ENCODE measurements at places on chromosomes 5 and 9.

DNA sequence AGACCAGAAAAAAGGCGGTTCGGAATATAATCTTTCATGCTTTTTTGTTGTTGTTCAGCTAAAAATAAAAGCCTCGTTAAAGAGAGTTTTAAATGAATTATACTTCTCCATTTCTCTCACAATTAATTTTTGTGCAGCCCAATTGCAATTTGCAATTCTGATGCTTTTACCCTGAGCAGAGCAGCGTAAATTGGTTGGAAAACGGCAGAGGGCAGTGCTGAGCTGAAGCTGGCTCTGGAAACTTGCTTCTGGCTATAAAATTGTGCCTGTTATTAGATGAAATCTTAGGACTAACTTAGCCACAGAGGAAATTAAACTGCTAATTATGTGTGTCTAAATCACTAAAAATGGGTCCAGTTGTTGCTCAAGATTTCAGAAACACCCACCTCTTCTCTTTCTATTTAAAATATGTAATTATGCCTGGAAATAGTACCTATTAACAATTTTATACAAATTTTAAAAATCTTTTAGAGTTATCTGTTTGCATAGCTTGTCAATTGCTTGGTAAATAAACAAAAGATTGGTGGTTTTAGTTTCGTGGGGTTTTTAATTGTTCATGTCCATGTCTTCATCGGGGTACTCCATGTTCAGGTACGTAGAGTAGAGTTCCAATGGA lies 441.8 kb upstream of the TLE4 start:
- DNase-seq, result peak; percentile 9

- DNase-seq, result no peak
These were observed 79.6 kb downstream of the MACROH2A1 start for GRCh38 chr5:135319458-135319857.

DNA sequence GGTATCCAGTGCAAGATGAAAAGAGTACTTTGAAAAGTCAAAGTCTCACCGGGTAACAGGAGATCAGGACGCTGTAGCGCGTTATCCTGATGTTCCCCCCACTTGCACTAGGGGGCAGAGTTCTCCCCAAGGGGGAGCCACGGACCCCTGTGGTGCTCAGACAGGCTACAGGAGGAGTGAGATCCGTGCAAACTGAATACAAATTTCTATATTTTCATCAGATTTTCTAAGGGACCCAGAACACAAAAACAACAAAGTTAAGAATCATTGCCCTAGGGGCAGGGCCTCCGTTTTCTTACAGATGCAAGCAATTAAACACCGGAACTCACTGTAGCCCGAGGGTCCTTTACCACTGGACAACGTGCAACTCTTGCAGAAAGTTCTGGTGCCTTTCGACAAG lies 2.0 kb downstream of the MYO10 start:
- no peak for DNase-seq

- DNase-seq, result no peak
These were observed 94.1 kb downstream of the SNCAIP start for GRCh38 chr5:122406181-122406580.

- no peak for DNase-seq
These were observed 9.9 kb downstream of the KCNT1 start for GRCh38 chr9:135711881-135712280.

- DNase-seq, result no peak
These were observed 478.5 kb upstream of the SMARCA2 start for GRCh38 chr9:1536522-1537170.

DNA sequence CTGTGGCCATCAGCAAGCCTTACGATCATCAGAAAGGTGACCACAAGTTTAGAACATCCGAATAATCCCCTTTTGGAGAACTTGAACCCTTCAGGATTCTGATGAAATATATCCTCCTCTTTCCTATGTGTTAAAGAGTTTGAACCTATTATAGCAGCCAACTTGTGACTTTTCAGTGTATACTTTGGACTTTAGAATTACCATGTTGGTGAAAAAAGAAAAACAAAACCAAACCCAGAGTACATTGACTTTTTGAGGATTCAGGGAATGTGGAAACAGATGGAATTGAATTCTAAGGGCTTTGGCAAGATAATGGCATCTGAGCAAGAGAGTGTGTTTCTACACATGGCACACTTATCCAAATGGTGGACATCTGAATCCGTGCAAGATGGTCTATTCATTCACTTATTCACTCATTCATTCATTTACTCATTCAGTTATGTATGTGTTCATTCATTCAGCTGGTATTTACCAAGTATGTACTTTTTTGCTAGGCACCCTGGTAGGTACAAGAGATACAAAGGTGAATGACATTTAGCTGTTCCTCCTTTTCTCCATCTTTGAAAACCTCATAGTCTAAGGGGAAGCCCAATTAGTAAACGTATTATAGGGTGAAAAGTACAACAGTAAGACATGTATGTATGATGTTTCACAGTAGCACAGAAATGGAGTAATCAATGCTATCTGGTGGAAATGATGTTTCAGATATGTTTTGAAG lies 91.8 kb downstream of the PRDM6 start:
- no peak for DNase-seq

DNA sequence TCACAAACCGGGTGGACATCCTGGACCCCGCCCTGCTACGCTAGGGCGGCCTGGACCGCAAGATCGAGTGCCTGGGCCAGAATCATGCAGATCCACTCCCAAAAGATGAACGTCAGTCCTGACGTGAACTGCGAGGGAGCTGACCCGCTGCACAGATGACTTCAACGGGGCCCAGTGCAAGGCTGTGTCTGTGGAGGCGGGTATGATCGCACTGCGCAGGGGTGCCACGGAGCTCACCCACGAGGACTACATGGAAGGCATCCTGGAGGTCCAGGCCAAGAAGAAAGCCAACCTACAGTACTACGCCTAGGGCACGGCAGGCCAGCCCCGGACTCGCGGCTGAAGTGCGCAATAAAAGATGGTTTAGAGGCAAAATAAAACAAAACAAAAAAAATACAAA lies 5.2 kb downstream of the SAXO1 start:
- DNase-seq, result no peak

DNA sequence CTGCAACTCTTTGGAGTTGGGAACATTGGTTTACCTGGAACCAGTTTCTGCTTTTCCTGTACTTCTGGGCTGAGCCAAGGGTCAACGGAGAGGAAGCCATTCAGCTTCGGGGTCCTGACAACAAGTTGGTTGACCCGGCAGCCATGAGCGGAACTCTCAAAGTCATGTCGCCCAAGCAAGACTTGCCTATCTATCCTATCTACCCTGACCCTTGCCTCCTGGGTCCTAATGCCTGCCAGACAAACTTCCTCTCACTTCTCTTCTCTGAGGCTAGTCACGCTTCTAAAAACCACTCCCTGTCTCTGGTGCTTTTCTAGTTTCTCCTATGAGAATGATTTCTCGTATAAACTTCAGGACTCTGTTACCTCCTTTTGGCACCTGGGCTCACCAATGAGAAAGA lies 44.7 kb upstream of the CRHBP start:
- DNase-seq, result no peak

DNA sequence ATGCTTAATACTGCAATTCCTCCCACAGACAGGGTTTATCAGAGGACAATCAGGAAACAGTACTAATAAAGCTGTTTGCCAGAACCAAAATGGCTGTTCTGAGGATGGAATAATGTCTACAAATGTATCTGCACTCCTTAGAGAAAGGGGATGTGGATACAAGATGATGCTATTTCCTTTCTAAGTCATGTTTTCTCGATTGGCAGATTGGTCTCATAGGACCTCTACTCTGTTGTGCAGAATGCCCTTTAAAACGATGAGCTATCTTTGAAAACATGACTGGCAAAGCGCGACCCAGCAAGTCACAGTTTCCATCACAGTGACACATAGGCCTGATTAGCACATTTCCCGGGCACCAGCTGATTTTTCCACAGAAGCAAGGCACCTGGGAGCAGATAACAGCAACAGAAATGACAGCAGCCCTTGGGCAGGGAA lies 54.0 kb downstream of the AOPEP start:
- DNase-seq, result no peak

GRCh38 chr5:95878417-95879323 lies 56.1 kb upstream of the GLRX start:
- no peak for DNase-seq

DNA sequence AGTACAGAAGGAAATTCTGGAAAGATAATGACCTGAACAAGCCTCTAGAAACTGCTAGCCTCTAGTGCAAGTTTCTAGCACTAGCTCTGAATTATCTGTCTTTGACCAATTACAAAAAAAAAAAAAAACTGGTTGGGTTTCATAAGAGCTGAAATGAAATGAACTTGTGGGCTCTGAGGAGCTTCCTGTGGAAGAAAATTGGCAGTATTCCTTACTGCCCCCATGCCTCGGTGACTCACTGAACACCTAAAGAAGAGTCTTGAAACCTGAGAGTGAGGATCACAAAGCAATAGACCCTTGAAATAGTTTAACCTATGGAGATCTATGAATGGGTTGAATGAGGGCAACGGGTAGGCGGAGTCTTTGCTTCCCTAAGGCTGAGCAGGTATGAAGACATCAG lies 263.6 kb upstream of the RASA1 start:
- DNase-seq, result no peak

- DNase-seq, result no peak
These were observed 38.7 kb downstream of the GEMIN5 start for GRCh38 chr5:154899151-154899816.

DNA sequence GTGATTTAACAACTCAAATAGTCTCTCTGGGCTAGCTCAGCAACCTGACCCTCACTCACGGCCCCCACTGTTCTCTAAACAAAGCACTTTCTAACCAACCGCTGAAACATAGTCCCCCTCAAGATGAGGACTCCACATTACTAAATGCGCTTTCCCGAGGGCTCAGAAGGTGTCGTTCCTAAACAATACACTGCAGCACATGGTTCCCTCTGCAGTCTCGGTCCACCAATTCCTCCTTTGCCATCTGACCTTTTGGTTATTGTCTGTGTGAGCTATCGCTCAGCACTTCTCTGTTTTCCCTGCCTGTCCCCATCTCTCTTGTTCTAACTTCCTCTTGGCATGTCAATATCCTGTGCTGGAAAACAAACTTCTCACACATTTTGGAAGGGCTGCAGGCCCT lies 7.2 kb downstream of the EPB41L4A start:
- DNase-seq, result no peak

GRCh38 chr5:133159543-133159942 lies 107.7 kb downstream of the HSPA4 start:
- no peak for DNase-seq

DNA sequence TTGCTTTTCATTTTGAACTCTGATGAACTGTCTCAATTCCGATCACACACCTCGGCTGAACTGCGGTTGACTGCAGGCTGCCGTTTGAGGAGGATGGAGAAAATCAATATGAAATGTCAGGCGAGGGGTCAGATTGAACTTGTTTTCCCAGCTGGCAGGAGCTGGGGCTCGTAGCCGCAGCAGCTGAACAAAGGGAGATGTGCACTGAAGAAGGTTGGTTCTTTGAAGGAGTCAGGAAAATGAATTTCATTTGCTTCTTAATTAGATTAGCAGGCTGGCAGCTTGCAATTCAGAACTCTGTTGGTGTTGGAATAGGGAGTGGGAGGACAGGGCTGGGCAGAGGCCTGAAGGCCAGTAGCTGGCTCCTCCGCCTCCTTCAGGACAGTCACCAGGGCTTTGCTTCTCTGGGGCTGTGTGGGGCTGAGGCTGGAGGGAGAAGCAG lies 117.4 kb upstream of the GPR151 start:
- DNase-seq, result no peak

DNA sequence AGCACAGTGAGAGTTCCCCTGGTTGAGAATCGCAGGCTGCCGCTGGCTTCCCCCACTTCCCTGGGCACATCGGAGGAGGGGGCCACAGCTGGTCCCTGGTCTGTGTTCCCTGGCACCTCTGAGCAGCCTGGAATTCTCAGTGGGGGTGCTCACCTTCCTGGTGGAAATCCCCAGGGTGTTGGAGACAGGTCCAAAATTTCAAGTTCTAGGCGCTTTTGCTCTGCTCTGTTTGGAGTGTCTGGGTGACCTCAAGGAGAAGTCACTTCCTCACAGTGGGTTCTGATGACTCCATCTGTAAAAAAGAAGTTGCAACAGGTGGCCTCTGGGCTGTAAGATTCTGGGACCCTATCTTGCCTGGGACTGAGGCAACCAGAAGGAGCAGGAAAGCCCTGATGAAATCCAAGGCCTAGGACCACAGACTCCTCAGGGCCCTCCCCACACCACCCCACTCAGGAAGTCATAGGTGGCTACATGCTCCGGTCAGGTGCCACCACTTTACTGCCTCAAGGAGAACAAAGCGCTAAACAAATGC lies at the start of gene TRAF1:
Gene TRAF1, minus strand, starts transcription at position 400 of the 532 bp plus-strand sequence. CDS start 721 bp downstream, outside the sequence.
- no peak for DNase-seq

DNA sequence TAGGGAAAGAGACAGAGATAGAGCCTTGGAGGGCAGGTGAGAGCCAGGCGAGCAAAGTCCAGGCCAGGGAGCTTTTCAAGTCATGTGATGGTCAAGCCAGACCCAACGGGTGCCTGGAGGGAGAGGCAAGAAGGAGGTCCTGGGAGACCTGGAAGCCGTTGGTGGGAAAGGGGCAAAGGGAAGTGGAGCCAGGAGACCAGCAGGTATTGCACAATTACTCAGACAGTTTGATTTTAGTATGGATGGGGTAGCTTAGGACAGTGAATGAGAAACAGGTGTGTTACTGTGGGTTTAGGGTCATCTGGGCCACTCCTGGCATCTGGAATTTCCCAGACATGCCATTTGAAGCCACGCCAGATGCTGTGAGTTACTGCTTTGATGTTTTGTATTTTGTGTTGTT lies 5.1 kb downstream of the SECISBP2 start:
- no peak for DNase-seq

DNA sequence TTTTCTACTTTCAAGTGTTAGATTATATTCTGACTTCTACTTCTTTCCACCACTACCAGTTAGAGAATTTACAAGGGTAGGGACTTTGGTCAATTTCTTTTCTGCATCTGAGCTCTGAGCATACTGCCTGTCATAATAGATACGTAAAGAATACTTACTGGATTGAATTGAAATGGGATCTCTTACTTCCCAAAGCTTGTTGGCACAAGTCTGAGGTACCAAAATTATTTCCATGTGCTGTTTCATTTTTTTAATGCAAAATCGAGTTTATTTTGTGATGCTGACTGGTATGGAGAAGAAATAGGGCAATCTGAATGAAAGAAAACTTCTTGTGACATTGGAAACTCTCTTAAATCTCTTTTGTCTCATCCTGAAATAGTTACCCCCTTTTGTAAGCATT lies 428.9 kb downstream of the SPATA31D1 start:
- DNase-seq, result no peak

DNA sequence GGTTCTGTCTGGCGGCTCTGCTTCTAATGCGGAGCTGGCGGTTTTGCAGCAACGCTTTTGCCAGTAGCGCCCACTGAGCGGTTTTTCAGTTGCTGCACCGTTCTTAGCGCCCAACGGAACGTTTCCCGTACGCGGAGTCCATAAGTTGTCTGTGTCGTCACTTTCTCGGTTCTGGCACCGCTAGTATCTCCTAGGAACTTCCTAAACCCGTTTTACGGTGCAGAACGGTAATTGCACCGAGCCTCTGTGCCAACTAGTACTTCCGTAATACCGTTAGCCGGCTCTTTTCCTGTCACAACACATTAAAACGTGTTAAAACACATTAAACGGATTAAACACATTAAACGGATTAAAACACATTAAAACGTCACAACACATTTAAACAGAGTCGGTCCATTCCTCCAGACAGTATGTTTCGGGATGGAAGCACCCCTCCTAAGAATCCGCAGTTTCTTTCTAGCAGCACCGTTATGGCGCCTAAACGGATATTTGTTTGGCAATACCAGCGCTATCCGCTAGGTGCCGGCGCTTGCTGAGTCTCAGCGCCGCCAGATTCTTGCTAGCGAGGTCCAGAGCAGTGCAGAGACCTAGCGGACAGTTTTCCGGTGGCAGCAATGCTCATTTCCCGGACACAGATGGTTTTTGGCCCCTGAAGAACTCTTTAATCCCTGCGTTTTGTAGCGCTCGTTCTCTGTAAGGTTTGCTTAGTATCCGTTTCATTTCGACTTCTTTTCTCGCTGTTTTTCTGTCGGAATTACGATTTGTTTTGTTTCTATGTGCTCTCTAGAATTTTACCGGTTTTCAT lies 45.4 kb downstream of the ANXA2R start:
- DNase-seq, result no peak
